ENCODE measurements at places on chromosomes 4 and X. TPM values are rescaled to one million over a fixed set of nuclear protein-coding genes. Genes with fewer than 3 reads are reported as not detected.

- no peak for DNase-seq
Measured at GRCh38 chrX:153970357-153971123, 1.1 kb downstream of the HCFC1 start.

DMRTC1 gene
- not detected for total RNA-seq

GRCh38 chr4:7199129-7199725 lies 6.9 kb downstream of the SORCS2 start:
- no peak for DNase-seq

GRCh38 chr4:85910985-85911384 lies 436.0 kb downstream of the ARHGAP24 start:
- DNase-seq = no peak

DNA sequence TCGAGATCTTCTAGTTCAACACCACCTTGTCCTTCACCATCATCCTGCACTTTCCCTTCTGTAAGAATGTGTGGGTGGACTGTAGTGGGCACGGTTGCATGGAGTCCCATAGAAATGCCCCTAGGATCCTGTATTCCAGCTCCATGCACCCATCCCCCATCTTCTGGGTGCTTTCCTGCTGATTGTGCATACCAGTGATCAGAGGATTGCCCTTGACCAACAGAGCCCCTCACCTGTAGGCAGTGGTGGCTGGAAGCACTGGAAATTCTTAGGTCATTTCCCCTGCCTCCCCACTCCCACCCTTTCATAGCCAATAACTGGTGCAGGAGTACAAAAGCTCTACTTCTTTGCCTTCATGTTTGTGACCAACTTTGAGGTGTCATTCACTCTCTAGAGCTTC lies 213.4 kb upstream of the ARSJ start:
- no peak for DNase-seq

DNA sequence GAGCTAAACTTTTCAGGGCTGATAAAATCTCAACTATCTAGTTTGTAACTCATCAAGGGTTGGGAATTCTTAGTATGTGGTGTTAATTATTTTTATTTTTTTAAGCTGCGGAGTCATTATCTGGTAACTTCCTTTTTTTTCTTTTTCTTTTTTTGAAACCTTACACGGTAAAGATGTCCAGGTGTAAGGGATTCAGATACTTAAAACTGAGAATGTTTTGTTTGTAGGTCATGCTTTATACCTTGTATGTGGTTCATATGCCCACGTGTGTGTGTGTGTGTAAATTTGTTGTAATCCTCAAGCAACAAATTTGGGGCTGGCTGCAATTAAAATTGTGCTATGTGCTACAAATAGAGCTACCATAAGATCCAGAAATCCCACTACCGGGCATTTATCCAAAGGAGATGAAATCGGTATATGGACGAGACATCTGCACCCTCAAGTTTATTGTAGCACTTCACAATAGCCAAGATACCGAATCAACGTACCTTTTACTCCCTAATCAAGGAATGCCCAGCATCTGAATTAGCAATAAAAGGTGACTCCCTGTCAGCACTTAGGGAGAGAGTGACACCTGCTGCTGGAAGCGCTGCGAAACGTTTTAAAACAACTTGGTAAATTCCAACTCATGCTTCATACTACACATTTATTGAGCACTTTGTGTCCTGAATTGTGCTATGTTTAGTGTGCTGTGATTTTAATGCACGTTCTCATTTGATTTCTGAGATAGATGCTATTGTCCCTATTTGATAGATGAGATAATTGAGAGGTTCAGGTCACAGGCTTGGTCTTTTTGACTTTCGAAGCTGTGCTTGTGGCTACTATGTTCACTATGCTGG lies 16.1 kb downstream of the MSMO1 start:
- DNase-seq = no peak

DNA sequence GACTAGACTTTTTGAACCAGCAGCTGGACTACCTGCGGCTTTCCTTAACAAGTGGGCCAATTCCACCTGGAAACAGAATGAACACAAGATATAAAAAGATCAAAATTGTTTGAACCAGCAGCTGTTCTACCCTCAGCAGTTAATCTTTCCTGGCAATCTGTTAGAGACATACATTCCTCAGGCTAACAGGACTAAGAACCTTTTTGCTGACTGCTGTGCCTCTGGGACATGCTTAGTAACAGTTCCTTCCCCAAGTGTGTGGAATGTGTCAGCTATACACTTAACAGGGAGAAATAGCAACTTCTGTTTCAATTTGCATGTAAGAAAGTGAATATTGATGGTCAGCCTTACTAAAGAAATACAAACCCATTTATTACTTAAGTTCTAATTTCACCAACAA lies 554.4 kb downstream of the ARAP2 start:
- DNase-seq = no peak

DNA sequence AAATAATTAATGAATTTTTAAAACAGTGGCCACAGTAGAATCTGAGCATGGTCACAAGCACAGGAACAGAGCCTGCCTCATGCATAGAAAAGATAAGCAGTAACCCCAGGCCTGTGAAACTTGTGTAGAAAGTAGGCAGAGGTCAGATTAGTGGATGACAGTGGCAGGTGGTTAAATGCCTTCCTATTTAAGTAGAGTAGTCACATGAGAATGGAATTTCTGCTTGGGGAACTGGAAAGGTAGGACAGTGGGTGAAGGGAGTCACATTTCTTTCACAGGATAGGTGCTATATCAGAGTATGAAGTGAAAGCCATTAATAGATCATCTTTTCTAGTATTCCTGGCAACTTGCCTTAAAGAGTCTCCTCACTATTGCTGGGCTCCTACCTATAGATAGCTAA lies 34.9 kb upstream of the ASB12 start:
- DNase-seq = peak; percentile 4

AFM gene
- total RNA-seq = 1.8 TPM

XAGE2 gene
- total RNA-seq = not detected

Data from stomach (tissue), 19 donors.